CD4-positive, alpha-beta T cell treated with Interleukin-1 beta for 1 hour (primary cell): ENCODE measurements at places on chromosomes 7 and 10.
A peak's percentile ranks its signal among the peaks of the same experiment; 100 is the strongest.

GRCh38 chr7:139049936-139050335 is 14.1 kb upstream of the ZC3HAV1L start:
- no peak for DNase-seq

- no peak for DNase-seq
Measured at GRCh38 chr10:11588873-11589574, 22.4 kb downstream of the USP6NL start.

- DNase-seq: no peak
Measured at GRCh38 chr10:61390851-61391250, 62.3 kb downstream of the TMEM26 start.

- DNase-seq: peak; percentile 15
Measured at GRCh38 chr10:78028438-78029268, 662 bp downstream of the POLR3A start.
